ENCODE measurements at places on chromosomes 12 and 14.
A peak's percentile ranks its signal among the peaks of the same experiment; 100 is the strongest.

DNA sequence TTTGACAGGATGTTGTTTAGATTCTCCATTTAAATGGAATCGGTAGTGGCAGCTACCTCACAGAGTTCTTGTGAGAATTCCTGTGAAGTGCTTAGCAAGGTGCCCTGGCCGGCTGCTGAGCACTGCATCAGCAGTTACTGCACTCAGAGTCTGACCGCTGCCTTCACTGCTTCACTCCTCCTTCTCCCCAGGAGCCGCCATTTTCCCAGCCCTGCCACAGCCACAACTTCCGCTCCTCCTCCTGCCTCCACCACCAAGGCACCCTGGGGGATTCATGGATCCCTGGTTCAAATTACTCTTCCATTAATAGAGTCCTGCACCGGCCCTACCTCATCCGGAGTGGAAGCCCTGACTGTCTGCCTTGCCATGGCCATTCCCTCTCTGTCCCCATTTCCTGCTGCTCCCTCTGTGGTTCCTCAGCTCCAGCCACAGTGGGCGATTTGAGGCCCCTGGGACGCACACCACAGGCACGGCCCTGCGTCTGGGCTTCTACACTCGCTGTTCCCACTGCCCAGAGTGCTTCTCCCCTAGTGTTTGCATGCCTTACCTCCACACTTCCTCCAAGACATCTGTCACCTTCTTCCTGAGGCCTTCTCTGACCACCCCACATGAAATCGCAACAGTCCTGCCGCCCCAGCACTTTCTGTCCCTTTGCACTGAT lies 210.3 kb downstream of the IPO8 start:
- DNase-seq: no peak

GRCh38 chr14:100773331-100774163 lies 46.9 kb downstream of the DLK1 start:
- no peak for DNase-seq

DNA sequence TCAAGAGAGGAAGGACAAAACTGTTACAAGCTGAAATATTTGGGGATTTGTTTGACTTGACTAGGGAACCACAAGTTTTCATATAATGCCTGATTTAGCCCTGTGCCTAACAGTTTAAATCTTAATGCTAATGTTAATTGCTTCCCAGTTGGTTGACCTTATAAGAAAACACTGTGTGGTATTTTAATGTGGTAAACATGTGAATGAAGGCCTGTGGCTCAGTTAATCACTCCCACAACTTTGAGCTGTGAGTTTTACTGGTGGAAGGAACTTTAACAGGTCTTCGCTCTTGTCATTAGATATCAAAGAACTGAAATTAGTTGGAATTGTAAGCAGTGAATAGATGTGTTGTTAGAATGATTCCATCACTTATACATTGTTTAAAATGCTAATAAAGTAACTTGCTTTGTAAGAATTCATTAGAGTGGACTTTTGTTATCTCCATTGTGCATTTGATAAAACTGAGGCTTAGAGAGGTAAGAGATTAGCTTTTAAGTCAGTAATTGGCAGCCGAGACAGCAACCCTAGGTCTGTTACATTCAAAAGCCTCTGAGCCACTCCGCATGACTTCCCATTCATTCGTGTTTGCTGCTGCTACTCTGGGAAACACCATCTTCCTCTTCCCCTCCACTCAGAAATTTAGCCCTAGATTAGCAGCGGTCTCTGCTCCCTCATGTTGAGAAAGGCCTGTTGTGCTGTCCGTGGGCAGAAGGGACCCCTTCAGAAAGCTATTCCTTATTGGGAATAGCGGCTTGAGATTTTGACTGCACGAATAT lies 1.0 kb upstream of the TBK1 start:
- DNase-seq: no peak

- peak; percentile 14 for DNase-seq
These were observed 58.1 kb upstream of the RMST start for GRCh38 chr12:97404543-97404942.

DNA sequence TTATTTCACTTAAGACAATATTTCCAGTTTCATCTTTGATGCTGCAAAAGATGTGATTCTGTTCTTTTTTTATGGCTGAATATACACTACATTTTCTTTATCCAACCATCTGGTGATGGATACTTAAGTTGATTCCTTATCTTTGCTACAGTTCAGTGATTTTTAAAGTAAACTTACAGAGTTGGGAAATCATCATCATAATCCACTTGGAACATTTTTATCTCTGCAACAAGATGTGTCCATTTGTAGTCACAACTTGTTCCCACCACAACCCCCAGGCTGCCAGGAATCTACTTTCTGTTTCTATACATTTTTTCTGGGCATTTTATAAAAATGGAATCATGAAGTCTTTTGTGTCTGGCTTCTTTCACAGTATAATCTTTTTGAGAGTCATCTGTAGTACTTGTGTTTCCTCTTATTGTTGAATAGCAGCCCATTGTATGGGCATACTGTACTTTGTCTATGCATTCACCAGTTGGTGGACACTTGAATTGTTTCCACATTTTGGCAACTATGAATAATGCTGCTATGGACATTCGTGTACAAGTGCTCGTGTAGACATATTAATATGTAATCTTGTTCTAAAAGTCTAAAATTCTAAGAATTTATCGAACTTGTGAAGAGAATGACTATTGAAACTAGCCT lies 212.5 kb upstream of the DDHD1 start:
- DNase-seq: no peak

GRCh38 chr14:96229315-96229714 lies 24.7 kb downstream of the BDKRB2 start:
- no peak for DNase-seq

GRCh38 chr12:50627491-50627890 lies 122.7 kb downstream of the DIP2B start:
- DNase-seq: no peak

GRCh38 chr12:14272956-14273912 lies 92.2 kb upstream of the ATF7IP start:
- no peak for DNase-seq

- no peak for DNase-seq
These were observed 15.7 kb downstream of the MYRFL start for GRCh38 chr12:69840727-69841126.

DNA sequence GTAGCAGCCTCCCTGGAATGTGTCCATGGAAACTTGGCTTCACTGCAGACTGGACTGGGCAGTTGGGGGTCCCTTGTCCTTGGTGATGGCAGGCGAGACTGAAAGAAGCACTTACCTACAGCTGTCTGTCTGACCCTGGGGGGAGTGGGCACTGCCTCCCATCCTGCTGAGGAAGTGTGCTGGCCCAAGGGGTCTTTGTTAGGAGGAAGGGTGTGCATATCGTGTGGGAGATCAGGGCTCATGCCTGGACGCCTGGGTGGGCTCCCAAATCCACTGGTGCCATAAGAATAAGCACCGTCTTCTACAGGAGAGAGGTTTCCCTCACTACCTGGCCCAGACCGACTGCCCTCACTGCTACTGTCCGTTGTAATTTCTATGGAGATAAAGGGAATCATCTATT lies 81.4 kb downstream of the PIWIL1 start:
- no peak for DNase-seq

- no peak for DNase-seq
These were observed 120.3 kb downstream of the SLC38A1 start for GRCh38 chr12:46148327-46149078.
